ENCODE measurements at places on chromosomes 12 and 14.

DNA sequence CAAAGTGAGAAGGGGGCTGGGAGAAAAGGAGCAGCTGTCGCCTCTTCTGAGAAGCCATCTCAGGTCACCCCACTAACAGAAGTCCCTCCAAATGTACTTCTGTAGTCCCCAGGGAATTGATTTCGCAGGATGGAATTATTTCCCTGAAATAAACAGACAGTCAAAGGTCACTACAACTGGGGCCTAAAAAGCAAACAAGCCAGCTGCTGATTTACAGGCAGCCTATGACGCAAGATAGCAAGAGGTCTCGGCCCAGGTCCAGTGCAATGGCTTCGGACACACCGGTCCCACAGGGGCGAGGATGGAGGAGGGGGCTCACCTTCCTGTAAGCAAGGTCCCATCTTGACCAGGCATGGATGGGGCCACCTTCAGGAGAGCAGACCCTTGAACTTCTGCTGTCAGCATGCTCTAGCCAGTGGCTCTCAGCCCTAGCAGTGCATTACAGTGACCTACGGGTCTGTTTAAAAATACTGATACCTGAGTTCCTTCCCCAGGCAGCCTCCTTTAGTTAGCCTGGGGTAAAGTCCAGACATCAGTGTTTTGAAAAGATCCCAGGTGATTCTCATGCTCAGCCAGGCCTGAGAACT lies 18.1 kb downstream of the NUAK1 start:
- DNase-seq = no peak

DNA sequence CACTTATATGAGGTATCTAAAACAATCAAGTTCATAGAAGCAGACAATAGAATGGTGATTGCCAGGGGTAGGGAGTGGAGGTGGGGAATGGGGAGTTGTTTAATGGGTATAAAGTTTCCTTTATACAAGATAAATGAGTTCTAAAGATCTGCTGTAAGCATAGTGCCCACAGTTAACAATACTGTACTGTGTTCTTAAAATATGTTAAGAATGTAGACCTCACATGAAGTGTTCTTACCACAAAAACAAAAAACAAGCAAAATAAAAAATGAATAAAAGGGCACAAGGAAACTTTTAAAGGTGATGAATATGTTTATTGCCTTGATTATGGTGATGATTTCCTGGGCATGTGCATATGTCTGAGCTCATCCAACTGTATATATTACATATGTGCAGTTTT lies 211.8 kb downstream of the MSRB3 start:
- DNase-seq = no peak

DNA sequence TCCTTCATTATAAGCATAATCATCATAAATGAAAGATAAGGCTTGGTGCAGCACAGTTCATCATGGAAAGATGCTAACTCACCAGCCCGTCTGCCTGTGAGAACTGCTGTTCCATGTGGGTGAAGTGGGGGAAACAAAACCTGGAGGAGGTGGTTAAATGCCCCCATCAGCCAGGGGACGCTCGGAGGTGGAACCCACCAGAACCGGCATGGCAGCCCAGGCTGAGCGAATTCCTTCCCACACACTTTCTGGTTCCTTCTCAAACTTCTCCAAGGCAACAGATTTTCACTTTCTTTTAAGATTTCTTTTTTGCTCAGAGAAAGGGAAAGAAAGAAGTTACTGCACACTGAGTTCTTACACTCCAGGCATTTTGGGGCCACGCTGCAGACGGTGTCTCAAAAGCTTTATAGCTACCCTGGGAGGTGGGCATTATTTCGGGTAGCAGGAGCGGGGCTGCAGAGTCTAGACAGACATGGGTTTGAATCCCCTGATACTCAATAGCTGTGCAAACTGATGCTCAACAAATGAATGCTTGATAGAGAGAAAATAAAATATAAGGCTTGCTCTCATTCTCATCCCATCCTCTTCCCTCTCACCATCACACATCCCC lies 190.7 kb downstream of the BCL11B start:
- no peak for DNase-seq

DNA sequence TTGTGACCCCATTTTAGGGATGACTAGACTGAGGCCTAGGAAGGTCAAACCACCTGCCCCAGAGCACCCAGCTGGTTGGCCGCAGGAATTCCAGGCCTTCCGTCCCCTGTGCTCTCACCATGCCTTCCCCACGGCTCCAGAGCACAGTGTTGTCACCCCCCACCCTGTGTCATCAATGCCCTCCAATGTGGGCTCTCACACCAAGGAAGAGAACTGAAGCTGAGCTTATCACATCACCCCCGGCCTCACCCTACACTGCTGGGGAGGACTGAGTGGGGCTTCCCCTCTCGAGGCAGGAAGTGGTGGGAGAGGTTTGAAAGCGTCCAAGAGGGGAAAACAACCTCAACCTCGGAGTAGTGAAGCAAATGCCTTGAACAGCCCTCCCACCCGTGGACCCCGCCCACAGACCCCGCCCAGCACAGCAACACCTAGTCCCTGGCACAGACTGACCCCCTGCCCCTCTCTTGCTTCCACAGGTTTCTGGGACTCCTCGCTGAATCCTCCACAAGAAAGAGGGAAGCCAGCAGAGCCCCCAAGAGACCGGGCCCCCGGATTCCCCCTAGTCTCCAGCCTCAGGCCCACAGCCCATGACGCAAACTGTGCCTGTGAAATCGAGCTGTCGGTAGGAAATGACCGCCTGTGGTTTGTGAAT lies 97.2 kb downstream of the LGMN start:
- DNase-seq = no peak

- no peak for DNase-seq
Measured at GRCh38 chr12:88703790-88704189, 123.5 kb upstream of the KITLG start.

- peak; percentile 77 for DNase-seq
Measured at GRCh38 chr14:33950320-33951182, at the start of gene EGLN3. Gene EGLN3, minus strand, starts transcription at chr14:33951074. Its CDS starts 322 bp downstream, at chr14:33950752.

- DNase-seq = peak; percentile 81
Measured at GRCh38 chr12:132429946-132430643, 59.9 kb upstream of the FBRSL1 start.

DNA sequence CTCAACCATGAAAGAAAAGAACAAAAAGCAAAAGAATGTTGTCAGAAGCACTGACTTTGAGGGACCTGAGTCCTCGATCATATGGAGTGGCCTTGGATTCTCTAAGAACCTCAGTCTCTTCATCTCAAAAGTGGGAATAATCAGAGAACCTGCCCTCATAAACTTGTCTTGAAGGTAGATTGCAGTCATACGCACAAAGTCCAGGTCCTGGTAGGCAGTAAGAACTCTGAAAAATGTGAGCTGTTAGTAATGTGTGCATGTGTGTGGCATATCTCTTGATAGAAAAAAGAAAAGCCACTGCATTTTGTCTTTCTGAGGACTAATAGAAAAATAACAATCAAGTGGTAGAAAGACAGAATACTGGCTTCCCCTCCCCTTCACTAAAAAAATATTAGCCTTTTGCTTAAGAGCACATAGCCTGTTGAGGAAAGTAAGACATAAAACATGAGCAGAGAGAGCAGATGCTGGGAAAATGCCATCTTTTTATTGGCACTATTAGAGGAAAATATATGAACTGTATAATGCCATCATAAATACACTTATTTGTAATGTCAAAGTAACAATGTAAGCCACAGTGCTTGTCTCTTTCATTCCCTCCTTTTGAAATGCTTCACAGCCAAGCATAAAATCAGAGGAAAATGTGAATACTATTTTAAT lies 205.1 kb upstream of the TBX3 start:
- no peak for DNase-seq
